IPS DF 6.9 (cell line): ENCODE measurements at places on chromosomes 4 and X.

DNA sequence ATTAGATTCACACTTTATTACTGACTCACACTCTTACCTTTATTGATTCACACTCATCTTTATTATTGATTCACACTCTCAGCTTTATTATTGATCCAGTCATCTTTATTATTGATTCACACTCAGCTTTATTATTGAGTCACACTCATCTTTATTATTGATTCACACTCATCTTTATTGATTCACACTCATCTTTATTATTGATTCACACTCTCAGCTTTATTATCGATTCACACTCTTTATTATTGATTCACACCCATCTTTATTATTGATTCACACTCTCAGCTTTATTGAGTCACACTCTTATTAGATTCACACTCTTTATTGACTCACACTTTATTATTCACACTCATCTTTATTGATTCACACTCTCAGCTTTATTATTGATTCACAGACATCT lies 31.3 kb downstream of the HTRA3 start:
- no peak for DNase-seq

DNA sequence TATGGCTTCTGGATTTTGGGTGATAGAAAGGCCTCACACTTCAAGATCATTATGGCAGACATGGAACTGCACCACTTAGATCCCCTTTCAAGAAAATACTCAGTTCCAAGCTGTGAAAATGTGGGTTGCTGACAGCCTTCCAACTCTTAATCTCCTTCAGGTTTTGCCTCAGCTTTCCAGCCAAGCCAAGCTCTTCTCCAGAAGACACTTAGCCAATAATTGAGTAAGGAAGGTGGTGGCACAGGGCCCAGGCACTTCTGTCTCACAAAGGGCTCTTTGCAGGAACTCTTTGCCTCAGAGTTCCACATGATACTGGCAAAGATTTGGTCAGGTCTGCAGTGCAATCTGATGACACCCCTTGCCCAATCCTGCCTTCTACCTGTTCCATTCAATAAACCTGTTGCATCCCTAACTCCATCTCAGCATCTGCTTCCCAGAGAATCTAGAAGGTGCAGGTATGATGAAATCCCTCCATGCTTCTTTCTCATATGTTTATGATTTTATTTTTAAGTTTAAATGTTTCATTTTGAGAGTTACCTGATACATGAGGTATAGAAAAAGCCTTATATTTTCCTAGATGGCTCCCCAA lies 30.6 kb downstream of the ANXA5 start:
- DNase-seq: no peak

- no peak for DNase-seq
Observed at GRCh38 chr4:156335721-156336120, 382.1 kb upstream of the CTSO start.

DNA sequence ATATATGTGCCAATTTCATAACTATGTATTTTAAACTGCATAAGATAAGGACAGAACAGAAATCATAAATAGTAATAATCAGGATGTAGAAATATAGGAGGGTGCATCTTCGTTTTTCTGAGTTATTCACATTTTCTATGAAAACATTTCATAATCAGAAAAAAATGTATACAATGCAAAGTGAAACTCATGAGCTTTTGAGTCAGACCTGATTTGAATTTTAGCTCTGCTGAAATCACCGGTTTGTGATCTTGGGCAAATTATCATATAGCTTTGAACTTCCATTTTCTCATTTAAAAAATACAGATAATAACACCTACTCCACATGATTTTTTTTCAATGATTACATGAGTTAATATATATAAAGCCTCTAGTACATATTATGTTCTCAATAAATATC lies 106.9 kb downstream of the KDR start:
- no peak for DNase-seq

- no peak for DNase-seq
Observed at GRCh38 chr4:13471400-13471799, 12.7 kb downstream of the RAB28 start.

DNA sequence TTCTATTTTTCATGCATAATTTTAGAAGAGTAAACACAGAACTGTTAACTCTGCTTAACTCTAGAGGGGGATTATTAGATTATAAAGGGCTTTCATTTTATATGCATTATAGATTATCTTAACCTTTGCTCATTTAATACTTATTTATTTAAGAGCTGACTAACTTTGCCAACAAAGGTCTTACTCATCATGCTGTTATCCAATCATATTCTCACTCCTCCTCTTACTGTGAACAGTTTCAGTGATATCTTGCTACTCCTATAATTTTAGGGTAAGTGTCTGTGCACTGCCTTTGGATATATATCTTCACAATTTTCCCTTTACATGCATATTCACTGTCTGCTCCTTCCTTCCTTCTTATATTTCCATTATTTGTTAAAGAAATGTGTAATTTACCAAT lies 1814.9 kb downstream of the STIM2 start:
- no peak for DNase-seq

- DNase-seq: no peak
Observed at GRCh38 chr4:75584067-75584466, 28.2 kb downstream of the ODAPH start.

DNA sequence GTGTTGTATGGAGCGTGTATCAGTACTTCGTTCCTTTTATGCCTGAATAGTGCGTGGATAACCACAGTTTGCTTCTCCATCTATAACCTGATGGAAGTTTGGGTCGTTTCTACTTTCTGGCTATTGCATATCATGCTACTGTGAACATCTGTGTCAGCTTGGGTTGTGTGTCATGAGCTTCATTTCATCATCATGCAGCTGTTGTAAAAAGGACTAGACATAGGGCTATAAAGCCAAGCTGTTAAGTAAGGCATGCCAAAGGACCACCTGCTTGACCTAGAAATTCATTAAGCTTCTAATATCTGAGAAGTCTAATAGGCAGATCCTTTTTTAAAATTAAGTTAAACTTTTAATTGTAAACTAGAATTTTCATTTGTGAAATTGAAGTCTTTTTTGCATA lies 18.4 kb downstream of the SMS start:
- DNase-seq: no peak

GRCh38 chr4:41125558-41126311 lies 88.6 kb downstream of the APBB2 start:
- DNase-seq: no peak

- no peak for DNase-seq
Observed at GRCh38 chrX:71667328-71668247, at the start of gene LOC101059915. LOC101059915 (plus strand) TSS chrX:71667546.

DNA sequence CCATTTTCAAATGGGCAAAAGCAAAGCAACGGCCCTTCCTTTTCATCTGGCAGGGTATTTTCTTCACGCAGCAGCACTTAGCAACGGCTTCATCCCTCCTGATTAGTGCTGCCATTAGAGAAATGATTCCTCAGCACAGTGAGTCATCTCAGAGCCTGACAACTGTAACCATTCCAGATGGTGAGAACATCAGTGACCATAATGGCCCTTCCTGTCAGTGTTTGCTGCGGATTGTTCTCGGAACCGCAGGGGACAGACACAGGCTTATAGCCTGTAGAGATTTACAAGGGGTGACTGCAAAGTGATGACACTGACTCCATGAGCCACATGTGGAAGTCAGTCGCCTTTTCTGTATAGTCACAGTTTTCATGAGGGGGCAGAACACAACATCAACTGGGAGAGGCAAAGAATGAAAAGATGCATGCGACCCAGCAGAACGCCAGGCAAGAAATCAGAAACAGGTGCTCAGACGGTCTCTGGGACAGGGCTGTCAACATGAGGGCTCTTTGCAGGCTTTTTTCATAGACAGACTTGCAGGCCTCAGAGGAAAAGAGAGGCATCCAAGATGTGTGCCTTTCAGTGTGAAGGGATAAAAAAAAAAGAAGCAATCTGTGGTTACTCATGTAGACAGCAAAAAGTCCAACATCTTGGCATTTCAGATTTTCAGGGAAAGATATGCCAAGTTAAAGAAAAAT lies 69.9 kb upstream of the FBXW7 start:
- DNase-seq: no peak

DNA sequence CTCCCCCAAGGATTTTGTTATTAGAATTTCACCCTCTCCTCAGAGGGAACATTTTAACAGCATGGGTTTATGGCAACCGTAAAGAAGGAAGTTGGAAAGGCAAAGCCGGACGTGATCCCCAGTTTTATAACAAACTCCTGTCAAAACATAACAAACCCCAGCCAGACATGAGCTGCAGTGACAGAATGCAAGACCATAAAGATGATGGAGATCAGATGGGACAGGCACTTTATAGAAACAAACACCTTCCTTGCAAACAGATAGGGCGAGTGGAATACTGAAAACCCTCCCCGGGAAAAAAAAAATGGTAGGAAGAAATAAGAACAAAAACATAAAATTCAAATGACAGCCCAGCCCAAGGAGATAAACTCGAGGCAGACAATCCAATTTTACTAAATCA lies 281.4 kb downstream of the LDB2 start:
- DNase-seq: no peak

GRCh38 chr4:24244663-24245490 lies 339.5 kb downstream of the DHX15 start:
- DNase-seq: no peak

DNA sequence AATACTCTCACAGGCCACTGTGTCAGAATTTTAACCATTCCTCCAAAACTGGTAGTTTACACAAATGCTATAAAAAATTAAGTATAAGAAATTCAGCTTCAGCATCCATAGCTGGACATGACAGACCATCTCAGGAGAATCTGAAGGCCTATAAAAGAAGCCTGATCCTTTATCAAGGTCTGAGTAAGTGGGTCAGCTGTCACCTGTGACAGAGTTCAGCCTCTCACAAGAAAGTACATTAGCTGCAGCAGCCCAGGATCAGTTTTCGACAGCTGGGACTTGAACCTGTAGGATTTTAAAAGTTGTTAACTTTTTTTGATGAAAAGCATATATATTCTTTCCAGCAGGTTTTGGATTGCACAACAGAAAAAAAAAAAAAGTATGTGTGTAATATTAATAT lies 60.7 kb downstream of the PPP3CA start:
- no peak for DNase-seq

DNA sequence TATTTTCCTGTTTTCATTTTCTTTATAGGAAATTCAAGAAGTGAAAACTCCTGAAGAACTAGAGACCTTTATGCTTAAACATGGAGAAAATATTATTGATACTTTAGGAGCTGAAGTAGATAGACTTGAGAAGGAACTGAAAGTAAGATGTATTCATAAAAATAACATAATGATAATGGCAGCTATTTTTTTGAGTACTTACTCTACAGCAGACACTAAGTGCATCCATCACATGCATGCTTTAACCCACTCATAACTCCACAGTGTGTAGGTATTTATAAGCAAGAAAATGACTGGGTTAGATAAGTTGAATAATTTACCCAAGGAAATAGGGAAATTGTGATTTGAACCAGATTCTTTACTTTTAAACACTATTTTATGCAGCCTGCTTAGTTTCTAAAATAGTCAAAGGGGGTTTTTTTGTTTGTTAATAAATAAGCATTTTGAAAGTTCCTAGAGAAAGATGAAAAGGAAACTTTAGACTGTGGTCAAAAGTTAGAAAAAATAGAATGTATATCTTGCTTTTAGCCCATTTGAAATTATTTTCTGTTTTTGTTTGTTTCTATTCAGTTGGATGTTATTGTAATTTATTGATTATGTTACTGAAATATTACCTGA lies 74.2 kb downstream of the BEND4 start:
- no peak for DNase-seq

DNA sequence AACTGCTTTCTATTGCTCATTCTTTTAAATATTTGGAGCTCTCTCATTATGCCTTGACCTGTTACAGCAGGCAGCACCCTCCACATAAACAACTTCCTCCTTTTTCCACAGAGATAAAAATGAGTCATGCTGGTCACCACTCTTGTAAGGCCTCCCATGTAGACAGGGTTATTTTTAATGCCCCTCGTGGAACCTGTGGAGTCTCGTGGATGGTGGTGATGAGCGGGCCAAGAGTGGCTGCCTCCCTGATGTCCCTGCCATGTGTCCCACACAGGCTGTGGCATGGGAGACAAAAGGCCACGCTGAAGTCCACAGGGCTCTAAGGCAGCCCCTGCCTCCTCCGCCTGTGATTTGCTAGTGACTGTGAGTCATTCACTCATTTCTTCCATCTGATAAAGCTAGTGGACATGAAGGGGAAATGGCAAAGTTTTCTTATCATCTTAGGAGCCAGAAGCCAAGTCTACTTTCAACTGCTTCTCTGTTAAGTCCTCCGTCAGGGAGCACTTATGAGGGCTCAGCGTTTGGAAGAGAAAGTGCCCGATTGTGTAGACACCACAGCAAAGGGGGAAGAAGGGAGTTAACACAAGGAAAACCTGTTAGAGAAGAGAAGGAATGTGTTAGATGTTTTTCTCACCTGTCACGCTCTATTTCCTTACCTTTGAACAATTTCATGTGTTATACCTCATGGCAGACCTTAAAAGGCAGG lies 121.6 kb upstream of the FAT1 start:
- no peak for DNase-seq

- DNase-seq: no peak
Observed at GRCh38 chr4:118206627-118207026, 146.2 kb downstream of the PRSS12 start.

GRCh38 chr4:107835406-107835805 lies 10.7 kb downstream of the SGMS2 start:
- no peak for DNase-seq

DNA sequence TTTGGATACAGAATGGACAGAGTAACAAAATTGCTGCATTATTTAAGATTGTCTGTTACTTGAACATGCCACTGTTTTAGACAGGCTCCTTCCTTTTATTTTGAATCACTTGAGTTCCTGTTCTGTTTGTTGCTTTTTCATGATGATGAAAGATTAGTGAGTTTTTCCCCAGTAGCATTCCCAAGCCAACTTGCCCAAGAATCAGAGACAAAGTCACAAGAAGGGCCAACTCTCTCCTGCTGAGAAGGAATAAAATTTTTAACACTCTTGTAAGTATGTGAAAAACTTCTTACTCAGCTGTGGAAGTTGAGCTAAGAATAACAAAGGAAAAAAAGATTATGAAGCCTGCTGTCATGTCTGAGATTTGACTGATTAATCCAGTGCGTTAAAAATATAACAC lies 104.2 kb downstream of the KLHL8 start:
- DNase-seq: no peak

DNA sequence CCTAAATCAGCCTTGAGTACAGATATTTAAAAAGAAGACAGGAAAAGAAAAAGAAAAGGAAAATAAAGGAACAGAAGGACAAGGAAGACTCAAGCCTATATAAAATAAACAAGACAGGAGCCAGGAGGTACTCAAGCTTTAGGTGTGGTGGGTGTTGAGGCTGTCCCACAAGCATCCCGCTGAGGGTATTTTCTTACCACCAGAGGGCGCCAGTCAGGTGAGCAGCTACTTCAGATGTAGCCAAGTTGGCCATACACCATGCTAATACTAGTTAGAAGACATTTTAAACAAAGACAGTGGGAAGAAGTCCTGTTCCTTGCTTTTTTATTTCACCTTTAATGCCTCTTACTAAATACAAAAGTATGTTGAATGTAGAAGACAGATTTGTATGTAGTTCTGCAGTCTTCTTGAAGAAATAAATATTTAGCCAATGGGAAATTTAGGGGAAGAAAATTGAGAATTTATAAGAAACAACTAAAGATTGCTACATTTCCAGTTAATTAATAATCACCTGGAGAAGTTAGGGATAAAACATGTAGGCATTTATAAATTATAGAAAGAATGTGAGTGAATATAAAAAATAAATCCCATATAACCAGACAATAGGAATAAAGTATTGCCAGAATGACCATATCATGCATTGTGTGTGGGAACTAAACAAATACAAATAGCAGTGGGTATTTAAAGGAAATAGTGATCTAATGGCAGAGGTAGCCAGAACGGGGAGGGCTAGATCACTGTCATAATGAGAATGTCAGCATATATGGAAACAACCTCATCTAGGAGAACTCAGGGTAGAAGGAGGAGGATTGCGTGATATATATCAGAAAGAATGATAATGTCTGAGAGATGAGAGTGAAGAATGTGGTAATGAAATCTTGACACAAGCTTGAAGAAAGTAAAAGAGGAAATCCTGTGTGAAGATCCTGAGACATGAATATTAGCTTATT lies 71.0 kb downstream of the MTHFD2L start:
- DNase-seq: peak; percentile 60
